Peyer's patch (tissue), 4 donors: ENCODE measurements at places on chromosomes 6 and 20. TPM values are rescaled to one million over a fixed set of nuclear protein-coding genes. Genes with fewer than 3 reads are reported as not detected.

- no peak for DNase-seq
These were observed 81.6 kb downstream of the DTD1 start for GRCh38 chr20:18669241-18670019.

DNA sequence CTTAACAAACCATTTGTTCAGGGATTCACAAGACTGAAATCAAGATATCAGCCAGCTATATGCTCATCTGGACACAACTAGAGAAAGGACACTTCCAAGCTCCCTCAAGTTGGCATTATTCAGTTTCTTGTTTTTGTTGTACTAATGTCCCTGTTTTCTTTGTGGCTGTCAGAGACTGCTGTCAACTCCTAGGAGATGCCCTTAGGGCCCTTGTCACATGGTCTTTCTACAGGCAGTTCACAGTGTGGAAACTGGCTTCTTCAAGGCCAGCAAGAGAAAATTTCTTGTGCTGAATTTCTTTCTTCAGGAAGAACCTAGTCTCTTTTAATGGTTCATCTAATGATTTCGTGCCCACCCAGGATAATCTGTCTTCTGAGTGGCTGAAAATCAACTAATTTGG is 677.2 kb upstream of the MAN1A1 start:
- no peak for DNase-seq

The FNDC1 gene
- 0.54 TPM for total RNA-seq

DNA sequence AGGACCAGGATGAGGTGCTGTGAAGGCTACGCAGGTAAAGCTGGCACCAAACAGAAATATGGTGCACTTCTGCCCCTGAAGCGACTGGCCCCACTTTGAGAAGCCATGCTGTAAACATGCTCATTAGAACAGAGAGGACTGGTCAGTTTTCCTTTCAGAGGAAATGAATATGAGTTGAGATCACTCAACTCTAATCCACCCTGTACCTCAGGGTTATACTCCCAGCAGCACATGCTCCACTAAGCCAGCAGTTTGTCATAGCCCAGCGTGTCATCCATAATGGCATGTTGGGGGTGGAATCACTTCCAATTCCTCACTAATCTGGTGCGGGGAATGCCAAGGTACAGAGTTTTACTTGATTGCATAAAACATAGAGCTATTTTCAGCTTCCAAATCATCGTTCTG is 98.1 kb downstream of the HIVEP2 start:
- DNase-seq = no peak

GRCh38 chr6:124867121-124867520 is 95.1 kb upstream of the RNF217 start:
- no peak for DNase-seq

DNA sequence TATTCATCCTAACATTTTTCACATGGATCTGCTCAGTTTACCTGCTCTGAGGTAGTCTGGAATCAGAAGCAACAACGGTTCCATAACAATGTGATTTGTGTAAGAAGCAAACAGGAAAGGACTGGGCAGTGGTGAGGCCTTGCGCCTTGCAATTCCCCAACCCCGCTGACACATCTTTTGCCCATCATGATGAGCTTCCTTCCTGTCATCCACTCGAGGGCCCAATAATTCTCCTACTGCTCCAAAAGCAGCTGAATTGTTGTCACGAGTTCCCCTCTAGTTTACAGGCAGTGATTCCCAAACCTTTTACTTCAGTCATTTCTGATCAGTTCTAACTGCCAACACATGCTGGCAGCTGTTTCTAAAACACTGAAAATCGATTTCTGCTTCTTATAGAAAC is 22.9 kb downstream of the STX7 start:
- DNase-seq = no peak

The RIPOR2 gene
- total RNA-seq = 112 TPM

GRCh38 chr6:90388395-90388794 is 91.8 kb upstream of the BACH2 start:
- DNase-seq = no peak

The DDO gene
- total RNA-seq = 3.3 TPM

The RPL7L1 gene
- 49.6 TPM for total RNA-seq

- no peak for DNase-seq
These were observed 33.9 kb upstream of the TBX18 start for GRCh38 chr6:84798257-84798656.

- no peak for DNase-seq
These were observed 28.3 kb upstream of the GGTLC1 start for GRCh38 chr20:24016607-24017457.

The ETV7 gene
- total RNA-seq = 8.4 TPM

- no peak for DNase-seq
These were observed 34.3 kb upstream of the MDFI start for GRCh38 chr6:41604006-41604405.

The ARHGAP18 gene
- total RNA-seq = 32.2 TPM

DNA sequence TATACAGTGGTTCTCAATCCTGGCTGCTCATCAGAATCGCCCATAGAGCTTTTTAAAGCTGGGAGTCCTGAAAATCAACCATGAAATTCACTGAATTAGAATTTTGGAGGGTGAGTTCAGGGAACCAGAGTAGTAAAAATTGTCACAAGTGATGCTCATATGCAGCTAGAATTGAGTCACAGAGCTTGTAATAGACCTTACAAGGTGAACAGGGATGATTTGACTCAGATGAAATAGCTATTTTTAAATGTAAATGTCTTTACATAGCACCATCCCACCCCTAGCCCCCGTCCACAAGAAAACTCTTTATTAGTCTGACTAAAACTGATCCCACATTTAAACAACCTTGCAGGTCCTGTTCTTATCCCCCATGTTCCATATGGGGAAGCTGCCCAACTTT is 531.7 kb downstream of the LMBRD1 start:
- DNase-seq = no peak

- DNase-seq = no peak
These were observed 15.7 kb downstream of the BPIFA1 start for GRCh38 chr20:33251496-33251895.

The TMEM74B gene
- 37.0 TPM for total RNA-seq

The LAMA2 gene
- total RNA-seq = 15.4 TPM

The PAK5 gene
- not detected for total RNA-seq

The TSPYL1 gene
- 47.1 TPM for total RNA-seq

The GHRH gene
- not detected for total RNA-seq

GRCh38 chr6:45086360-45087084 is 241.6 kb upstream of the RUNX2 start:
- no peak for DNase-seq

DNA sequence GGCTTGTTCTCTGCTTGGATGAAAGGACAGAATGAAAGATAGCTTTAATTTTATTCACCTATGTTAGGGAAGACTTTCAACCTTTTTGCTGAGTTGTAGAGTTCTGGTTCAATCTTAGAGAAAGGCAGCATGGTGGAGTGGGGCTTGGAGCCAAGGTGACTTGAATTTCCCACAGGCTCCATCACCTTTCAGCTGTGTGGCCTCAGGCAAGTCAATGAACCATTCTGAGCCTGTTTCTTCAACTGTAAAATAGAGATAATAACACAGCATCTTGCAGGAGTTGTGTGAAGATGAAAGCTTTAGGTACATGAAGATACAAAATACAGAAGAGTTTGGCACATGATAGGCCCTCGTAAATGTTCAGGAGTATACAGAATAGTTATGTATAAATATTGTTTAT is 19.1 kb upstream of the DTNBP1 start:
- no peak for DNase-seq

DNA sequence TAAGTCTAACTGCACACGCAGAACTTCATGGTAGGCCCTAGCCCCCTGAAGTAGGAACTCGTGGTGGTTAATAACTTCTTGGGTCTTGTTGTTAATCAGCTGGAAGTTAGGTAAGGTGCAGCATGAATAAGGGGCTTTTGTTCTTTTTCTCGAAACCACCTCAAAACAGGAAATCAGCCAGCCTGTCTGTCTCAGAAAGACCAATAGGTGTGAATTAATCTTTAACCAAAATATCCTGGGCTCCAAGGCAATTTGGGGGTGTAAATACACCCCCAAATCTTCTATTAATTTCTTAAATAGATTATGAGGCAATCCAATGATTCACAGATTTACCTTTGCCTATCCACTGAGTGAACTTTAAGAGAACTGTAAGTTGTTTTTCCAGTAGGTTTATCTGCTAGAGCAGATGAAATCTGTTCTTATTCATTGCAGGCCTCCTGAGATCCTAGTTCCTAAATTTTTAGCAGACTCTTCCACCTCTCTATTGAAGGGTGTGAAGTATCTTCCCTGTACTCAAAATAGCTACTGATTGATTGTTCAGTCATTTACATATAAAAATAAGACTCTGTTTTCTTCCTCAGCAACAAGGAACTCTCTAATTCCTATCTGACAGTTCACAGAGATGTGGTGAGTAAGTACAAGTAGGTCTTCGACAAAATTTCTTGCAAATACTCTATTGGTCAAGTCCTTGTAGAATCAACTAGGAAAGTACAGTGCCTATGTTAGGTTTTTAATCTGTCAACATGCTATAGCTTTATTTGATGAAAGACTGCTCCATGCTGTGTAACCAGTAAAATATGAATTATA is 427.1 kb upstream of the NOX3 start:
- no peak for DNase-seq

DNA sequence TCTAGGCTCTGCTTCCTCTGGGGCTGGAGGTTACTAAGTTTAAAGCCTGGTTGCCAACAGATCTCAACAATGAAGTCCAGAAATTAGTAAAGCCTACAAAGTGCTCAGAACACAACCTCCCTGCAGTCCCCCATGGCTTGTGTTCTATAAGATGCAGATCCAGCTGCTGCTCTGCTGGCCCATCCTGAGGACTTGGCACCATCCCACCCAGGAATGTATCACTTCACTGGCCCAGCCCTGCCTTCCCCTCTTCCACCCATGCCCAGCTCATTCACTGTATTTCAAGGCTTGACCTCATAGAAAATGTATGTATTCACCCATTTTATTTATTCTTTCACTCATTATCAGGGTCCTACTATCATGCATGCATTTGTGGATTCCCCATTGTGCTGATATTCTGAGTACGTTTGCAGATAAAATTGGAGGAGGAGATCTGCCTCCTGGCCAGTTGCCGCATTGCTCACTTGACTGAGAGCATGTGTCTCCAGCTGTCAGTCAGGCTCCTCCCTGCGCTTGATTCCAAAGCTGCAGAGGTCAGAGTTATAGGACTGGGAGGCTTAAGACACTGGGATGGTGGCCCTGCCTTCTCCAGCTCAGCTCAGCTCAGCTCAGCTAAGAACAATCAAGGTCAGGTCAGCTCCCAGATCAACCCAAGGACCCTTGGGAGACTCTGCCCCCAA is 104.8 kb downstream of the MAFB start:
- DNase-seq = peak; percentile 55

The CLDN20 gene
- total RNA-seq = not detected

The PMEPA1 gene
- total RNA-seq = 5.5 TPM

DNA sequence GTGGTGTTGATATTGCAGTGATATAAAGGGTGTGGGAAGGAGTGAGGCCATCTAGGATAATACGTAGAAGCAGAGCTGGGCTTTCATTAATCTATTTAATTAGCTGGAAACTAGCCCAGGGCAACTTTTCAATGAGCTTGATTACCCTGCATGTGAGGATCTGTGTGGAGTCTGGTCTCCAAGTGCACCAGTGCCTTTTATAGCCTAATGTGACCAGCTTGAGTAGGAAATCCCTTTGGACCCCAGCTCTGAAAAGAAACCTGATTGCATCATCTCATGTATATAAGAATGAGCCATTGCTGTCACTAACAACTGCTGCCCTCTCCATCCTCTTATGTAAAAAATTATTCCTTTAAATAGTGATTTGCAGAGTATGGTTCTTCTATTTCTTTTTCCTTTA is 72.6 kb downstream of the CD109 start:
- no peak for DNase-seq

DNA sequence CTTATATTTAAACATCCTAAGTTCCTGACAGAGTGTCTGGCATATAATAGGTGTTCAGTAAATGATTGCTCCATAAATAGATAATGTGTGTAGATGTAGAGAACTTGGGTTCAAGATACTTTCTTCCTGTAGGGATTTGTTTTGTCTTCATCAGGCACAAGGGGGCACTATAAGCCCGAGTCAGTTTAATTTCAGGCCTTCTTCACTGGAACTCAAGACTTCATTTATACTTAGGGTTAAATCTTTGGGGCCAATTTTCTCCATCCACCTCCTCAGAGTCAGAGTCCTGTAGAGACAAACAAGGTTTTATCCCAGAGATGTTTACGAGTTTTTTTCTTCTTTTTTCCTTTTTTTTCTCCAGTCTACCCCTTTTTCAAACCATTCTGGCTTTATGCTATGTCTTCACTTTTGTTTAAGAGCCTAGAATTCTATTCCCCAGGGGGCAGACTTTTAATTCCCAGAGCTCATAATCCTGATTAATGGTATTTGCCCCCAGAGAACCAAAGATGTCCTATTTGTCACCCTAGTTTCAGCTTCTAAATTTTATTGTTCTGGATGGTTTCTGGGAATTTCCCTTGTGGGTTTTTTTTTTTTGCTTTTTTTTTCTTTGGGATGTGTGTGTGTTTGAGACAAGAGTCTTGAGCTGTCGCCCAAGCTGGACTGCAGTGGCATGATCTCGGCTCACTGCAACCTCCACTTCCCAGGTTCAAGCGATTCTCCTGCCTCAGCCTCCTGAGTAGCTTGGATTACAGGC is 88.4 kb downstream of the HFE start:
- no peak for DNase-seq

The SULF2 gene
- total RNA-seq = 168 TPM

The NHSL1 gene
- 187 TPM for total RNA-seq

- DNase-seq = no peak
These were observed 13.4 kb downstream of the DCBLD1 start for GRCh38 chr6:117495869-117496268.

DNA sequence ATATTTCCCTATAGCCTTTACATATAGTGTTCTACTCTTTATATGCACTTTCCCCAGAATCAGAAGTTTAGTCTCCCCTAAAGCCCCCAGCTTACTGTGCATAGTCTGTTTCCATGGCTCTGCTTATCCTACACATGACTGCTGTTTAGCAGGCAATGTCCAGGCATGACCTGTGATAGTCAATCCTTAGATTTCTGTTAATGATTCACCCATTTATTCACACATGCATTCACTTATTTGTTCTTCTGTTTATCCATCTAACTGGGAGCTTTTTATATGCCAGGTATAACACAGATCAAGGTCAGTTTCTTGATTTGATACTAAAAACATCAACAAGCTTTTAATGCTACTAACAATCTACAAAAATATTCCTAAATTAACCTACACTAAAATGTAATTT is 300.8 kb downstream of the PHF3 start:
- no peak for DNase-seq

- no peak for DNase-seq
These were observed 43.1 kb downstream of the SLX4IP start for GRCh38 chr20:10478205-10478604.

The CD83 gene
- 15.7 TPM for total RNA-seq

- DNase-seq = peak; percentile 77
These were observed 911 bp downstream of the CDK19 start for GRCh38 chr6:110814102-110815014.

- DNase-seq = no peak
These were observed 343.5 kb downstream of the RFPL4B start for GRCh38 chr6:112690497-112691202.

DNA sequence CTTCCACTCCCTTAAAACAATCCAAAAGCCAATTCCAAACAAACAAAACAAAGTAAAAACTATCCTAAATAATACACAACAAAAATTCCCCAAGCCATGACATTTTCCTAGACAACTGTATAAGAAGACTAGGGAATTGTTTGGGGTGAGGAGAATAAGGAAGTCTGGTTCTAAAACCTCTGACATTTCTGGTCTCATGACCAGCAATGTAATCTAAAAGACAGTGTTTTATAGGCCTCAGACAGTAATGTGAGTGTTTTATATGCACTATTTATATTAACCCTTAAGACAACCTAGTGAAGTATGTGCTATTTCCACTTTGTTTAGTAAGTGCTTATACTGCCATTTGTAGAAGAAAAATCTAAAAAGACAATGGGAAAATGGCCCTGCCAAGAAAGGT is 13.0 kb upstream of the RCAN2 start:
- DNase-seq = no peak
